Caki2 (cell line): ENCODE measurements at places on chromosomes 12 and 14.

GRCh38 chr12:27530157-27530922 is 6.3 kb downstream of the PPFIBP1 start:
- peak; percentile 91 for DNase-seq

- peak; percentile 31 for DNase-seq
These were observed 5.4 kb upstream of the ERO1A start for GRCh38 chr14:52700701-52701172.

GRCh38 chr12:46659824-46660223 is 166.0 kb downstream of the SLC38A4 start:
- no peak for DNase-seq

GRCh38 chr12:77584860-77585259 is 245.8 kb upstream of the NAV3 start:
- DNase-seq = no peak

GRCh38 chr12:65891987-65892481 is 67.8 kb downstream of the HMGA2 start:
- DNase-seq = peak; percentile 99

- peak; percentile 17 for DNase-seq
These were observed 151.0 kb upstream of the NAV3 start for GRCh38 chr12:77679686-77680085.

DNA sequence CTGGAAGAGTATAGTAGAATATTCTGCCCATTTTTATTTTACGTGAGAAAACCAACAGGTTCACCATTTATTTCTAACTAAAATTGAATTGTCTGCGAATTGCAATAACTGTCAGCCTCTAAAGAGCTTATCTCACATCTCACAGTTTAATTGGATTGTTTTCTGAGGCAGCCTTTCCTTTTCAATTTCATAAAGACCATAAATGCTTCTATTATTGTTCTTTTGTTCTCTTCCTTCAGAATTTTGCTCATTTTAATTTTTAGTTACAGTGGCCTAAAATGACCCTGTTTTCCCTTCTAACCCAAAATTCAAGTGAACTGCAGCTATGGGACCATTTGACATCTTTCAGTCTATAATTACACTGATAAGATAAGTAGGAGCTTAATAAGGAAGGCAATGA is 147.6 kb downstream of the KLHL28 start:
- DNase-seq = no peak

GRCh38 chr14:101535232-101535631 is 26.1 kb upstream of the DIO3 start:
- no peak for DNase-seq

GRCh38 chr14:76337635-76338545 is 38.0 kb upstream of the ESRRB start:
- DNase-seq = no peak

GRCh38 chr14:55332654-55333570 is 61.7 kb downstream of the FBXO34 start:
- no peak for DNase-seq

DNA sequence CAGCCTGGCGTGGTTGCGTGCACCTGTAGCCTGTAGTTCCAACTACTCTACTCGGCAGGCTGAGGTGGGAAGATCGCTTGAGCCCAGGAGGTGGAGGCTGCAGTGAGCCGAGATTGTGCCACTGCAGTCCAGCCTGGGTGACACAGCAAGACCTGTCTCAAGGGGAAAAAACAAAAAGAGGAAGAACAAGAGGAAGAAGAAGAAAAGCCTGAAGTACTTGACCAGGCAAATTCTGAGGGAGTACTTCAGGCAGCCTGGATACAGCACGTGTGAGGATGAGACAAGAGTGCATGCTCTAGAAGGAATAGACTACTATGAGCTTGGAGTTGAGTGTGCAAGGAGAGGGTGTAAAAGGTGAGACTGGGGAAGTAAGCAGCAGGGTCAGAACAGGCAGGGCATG is 1.8 kb downstream of the GDF3 start:
- DNase-seq = no peak

DNA sequence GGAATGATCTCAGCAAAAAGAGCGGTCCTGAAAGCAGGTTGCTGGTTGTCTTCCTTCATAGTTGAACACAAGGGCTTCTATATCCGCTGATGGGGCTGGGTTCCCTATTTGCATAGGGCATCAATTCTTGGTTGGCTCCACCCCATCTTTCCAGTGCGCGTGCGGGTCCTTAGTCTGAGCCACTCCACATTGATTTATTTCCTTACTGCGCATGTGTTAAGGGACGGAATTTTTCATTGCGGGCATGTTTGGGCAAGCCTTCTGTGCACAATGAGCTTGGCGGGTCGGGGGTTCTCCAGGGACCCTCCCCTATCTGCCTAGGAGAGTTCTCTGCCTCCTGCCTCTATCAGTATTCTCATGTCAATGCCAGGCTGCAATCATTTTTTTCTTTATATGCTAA is 21.2 kb upstream of the DLGAP5 start:
- no peak for DNase-seq

DNA sequence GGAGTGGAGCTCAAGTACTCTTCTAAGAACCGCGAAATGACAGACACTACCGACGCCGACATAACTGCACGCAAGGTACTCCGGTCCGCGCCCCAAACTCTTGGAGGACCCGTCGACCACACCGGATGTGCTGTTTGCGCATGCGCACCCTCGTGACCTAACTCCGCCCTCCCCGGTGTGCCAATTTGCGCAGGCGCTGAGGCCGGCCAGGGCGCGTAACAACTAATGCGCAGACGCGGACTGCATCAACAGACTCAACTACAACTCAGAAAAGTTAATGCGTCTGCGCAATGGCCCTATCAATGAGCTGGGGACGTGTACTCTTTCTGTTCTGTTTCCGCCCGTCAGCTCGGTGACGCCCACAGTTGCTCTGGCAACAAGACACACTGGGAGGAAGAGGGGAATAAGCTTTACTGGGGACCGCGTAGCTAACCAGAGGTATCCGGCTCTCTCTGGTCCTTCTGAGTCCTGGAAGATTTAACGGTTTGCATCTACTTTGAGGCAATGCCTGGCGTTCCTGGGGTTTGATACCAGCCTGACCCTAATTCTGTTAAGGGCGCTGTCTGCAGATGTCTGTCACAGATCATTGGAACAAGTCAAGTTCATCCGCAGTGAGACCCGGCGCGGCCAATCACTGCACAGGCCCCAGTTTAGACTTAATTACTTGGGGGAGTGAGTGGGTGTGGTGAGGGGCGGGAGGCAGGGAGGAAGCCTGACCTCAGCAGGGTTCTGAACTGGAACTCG is at the start of gene DAD1:
Gene DAD1 (minus strand): TSS at position 129 of the 744 bp plus-strand sequence. CDS start 67 bp downstream, at position 62.
- DNase-seq = peak; percentile 97

DNA sequence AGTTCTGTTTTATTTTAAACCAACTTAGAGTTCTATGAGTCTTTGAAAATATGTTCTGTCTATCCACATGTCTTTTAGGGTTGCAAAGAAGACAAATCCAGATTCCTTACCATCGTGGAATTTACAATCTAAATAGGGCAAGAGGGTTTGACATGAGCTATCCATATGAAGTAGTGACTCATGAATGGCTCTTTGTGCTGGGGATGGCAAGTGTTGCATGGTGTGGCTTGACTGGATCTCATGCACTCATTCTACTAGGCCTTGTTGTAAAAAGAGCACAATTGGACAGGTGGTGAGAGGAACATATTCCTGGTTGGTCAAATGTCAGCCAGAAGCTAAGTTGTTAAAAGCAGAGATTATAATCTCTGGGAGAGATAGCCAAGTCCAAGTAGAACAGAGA is 509.1 kb downstream of the DIO2 start:
- DNase-seq = no peak
